ENCODE measurements at places on chromosomes 4 and X.

- DNase-seq: no peak
Measured at GRCh38 chrX:27751976-27752375, 55.8 kb upstream of the MAGEB10 start.

DNA sequence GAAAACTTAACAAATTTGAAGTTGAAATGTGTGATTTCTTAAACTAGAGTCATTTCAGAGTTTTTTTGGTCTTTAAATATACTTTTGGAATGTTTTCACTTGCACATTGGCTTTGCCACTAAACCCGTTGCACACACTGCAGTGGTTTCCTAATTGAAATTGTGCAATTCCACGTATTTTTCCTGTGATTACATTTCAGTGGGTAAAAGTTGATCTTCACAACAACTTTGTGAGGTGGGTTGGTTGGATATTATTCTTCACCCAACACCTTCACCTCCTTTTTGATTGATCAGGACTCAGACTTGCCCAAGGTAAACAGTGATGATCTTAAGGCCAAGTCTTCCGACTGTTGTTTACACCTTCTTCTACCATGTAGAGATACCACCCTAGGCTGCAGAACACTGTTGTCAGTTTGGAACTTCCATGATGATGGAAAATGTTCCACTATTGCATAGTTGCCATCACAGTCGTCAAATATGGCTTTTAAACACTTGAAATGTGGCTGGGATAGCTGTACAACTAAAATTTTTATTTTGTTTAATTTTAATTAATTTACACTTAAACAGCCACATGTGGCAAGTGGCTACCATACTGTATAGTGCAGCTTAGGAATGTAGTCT, 13.7 kb downstream of the SEPTIN11 start:
- no peak for DNase-seq

DNA sequence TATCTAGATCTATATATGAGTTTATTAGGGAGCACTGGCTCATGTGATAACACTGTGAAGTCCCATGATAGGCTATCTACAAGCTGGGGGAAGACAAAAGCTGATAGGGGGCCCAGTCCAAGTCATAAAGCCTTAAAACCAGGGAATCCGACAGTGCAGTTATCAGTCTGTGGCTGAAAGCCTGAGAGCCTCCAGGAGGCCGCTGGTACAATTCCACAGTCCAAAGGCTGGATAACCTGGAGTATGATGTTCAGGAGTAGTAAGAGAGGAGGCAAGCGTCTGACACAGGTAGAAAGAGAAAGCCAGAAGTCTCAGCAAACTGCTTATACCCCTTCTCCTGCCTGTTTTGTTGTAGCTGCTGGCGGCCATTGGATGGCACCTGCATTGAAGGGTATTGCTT, 177.6 kb upstream of the SPRY1 start:
- DNase-seq: no peak

DNA sequence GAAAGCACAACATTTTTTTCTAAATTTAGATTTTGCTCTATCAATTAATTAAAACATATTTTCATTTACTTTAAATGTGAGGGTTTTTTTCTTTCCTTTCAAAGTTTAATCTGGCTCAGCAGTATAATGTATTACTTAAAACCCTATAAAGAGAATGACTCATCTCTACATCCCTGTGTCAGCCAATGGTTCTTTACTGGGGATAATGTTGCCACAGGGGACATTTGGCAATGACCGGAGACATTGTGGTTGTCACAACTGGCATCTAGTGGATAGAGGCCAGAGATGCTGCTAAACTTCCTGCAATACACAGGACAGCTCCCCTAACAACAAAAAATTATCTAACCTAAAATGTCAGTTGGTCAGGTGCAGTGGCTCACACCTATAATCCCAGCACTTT, 53.8 kb downstream of the SYNPO2 start:
- no peak for DNase-seq

DNA sequence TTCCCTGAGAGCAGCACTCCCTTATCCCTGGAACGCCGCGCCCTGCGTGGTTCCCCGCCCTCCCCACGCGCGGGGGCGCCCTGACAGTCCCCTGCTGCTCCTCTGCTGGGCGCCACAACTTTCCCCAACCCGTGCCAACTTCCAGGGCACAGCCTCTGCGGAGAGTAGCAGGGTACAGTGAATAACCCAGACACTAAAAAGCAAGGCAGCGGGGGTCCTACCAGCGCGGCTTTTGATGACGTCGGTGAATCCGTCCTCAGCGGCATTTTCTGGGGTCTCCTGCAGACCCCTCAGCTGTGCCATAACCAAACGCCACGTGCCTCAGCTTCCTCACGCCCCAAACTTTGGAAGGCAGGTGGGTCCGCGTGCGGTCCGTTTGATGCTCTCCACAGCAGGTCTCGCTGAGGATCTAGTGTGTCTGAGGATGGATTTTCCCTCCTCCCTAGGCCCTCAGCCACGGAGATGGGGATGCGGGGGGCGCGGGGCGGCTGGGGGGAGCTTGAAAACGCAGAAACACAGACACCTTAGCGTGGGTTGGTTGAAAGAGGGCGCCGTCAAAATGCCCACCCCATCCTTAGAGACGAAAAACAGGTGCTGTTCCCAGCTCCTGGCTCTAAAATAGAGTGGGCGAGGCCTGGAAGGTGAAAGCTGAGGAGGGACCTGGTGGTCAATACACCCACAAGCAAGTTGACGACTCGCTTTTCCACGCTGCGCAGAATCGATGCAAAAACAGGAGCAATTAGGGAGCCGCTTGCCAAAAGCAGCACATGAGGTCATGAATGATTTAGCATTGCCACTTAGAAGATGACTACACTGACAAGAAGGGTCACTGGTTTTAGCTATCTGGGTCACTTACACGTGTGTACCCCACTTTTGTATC, 405.6 kb downstream of the FAM47A start:
- DNase-seq: no peak

GRCh38 chrX:133563705-133564104, 148.4 kb upstream of the GPC4 start:
- DNase-seq: no peak

GRCh38 chr4:107034996-107035818, 906 bp downstream of the DKK2 start:
- peak; percentile 58 for DNase-seq

DNA sequence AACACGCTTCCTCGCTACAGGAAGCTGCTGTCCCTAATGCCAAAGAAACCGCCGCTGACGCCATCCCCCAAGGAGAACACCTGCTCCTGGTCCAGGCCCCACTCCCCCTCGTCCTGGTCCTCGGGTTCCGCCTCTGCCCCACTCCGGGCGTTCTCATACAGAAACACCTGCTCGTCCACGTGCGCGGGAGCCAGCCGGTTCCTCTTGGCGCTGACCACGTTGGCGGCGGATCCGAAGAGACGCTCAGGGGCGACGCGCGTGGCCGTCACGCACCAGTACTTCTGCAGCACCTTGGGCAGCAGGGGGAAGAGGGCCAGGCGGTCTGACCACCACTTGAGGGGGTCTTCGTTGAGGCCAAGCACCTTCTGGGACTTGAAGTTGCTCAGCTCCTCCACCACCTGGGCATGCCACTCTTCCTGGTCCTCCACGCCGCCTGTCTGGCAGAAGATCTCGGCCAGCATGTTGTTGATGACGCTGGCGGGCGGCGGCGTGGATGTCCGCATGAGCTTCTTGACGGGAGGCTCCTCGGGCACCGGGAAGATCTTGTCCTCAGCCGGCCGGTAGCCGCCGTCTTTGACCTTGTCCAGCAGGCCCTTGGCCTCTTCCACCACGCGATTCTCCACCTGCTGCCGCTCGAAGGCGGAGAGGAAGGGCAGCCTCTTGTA, 12.0 kb downstream of the DHRSX start:
- DNase-seq: no peak

GRCh38 chr4:185559915-185560281, 24.6 kb upstream of the PDLIM3 start:
- no peak for DNase-seq

DNA sequence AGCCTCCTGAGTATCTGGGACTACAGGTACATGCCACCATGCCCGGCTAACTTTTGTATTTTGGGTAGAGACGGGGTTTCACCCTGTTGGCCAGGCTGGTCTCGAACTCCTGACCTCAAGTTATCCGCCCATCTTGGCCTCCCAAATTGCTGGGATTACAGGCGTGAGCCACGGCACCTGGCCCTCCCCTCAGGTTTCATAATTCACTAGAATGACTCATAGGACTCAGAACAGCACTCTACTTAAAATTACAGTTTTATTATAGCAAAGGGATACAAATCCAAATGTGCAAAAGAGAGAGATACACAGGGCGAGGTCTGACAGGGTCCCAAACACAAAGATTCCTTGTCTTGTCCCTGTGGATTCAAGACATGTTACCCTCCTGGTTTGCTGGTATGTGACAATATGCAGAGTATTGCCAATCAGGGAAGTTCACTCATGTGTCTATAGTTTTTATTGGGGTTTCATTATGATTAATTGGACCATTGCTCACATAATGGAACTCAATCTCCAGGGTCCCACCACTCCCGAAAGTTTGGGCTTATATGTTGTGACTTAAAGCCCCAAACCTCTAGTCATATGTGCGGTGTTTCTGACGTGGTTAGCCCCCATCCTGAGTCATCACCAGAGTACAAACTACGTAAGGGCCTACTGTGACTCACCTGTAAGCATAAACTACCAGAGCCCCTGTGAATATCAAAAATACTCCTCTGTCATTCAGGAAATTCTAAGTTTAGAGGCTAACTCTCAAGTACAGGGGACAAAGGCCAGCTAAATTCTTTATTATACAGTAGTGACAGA, 5.2 kb downstream of the YIPF6 start:
- peak; percentile 56 for DNase-seq

DNA sequence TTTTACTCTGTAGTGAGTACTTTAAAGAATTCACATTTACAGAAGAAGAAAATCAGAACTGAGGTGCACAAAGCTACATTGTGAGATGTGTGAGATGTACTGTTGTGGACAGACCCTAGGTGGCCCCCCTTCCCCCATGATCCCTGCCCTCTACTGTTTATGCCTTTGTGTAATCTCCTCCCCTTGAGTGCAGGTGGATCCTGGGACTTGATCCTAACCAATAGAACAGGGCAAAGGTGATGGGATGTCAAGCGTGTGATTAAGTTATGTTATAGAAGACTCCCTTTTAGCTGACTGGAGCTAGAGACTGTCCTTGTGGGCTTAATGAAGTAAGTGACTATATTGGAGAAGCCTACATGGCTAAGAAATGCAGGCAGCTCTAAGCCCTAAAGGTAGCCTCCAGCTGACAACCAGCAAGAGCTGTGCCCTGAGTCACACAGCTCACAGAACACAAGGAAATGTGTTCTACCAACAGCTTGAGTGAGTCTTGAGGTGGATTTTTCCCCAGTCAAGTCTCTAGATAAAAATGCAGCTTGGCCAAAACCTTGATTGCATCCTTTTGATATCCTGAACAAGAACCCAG, 225.2 kb upstream of the LEF1 start:
- no peak for DNase-seq

DNA sequence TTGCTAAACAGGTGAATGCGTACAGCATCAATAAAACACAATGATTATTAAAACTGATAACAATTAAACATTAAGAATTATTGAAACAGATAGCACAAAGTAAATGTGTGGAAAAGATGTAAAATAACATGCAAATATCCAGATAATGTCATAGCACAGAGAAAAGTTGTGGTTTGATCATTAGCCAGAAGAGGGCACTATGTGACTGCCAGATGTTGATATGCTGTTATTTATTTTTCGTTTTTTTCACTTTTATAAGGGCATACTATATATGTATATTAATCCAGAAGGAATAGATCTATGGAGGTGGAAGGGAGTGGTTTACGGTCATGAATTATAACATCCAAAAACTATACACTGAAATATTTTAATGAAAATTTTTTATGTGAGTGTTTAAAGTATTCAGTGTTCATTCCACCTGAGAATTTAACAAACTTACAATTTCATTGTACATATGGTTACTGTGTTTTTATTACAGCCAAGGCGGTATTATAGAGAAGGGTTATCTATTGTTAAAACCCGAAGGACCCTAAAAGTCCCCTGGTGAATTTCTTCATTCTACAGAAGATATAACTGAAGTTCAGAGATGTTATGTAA, 211.9 kb upstream of the UGT8 start:
- no peak for DNase-seq

DNA sequence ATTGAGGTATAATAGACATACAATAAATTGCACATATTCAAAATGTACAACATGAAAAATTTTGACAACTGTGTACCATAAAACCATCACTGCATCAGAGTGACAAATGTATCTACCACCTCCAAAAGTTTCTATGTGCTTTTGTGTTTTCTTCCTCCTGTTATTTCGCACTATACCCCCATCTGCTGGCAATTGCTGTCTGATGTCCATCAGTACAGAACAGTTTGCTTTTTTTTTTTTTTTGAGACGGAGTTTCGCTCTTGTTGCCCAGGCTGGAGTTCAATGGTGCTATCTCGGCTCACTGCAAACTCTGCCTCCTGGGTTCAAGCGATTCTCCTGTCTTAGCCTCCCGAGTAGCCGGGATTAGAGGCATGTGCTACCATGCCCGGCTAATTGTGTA, 154.3 kb upstream of the GIMD1 start:
- no peak for DNase-seq

GRCh38 chr4:99091216-99091575, 2.6 kb upstream of the ADH5 start:
- DNase-seq: no peak

- DNase-seq: no peak
Measured at GRCh38 chr4:74950882-74951281, 18.0 kb downstream of the PARM1 start.

GRCh38 chr4:36198068-36198808, 46.1 kb downstream of the ARAP2 start:
- DNase-seq: no peak

GRCh38 chrX:149681182-149681581, 30.7 kb upstream of the MAGEA11 start:
- no peak for DNase-seq

DNA sequence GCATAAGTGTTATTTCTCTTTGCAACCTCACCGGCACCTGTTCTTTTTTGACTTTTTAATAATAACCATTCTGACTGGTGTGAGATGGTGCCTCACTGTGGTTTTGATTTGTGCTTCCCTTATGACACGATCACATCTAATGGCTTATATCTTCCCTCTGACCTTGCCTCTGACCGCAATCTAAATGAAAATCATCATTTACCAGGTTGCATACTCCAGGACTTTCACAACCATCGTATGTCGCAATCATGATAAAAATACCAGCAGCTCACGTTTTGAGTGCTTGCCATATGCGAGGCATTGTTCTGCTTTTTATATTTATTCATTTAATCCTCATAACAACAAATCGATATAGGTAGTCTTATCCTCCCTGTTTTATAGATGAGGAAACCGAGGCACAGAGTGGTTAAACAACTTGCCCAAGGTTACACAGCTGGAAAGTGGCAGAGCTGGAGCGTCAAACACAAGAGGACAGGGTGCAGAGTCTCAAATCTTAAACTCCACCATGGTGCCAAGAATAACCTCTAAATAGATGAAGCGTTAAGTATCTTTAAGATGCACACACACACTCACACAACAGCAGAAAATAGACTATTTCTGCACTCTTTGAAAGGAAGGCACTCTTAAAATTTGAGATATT, 102.2 kb downstream of the SEL1L3 start:
- no peak for DNase-seq

GRCh38 chrX:101349193-101349562, 636 bp upstream of the TIMM8A start:
- no peak for DNase-seq
